ENCODE measurements at places on chromosomes 3 and 15.

DNA sequence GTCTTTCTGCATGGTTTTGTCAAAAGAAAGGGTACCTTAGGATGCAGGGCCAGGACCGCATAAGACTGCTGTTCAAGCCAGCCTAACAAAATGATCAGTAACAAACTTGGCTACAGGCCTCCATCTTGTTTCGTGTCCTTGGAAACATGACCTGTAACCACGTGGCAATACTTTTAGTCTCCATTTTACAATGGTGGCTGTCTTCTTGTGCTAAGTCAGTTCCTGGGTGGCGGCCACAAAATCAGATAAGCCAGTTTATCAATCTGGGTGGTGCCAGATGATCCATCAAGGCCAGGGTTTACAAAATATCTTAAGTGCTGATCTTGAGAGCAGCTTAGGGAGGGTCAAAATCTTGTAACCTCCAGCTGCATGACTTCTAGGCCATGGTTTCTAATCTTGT is 57.1 kb upstream of the GK5 start:
- DNase-seq: no peak

- no peak for DNase-seq
Observed at GRCh38 chr3:113575206-113575605, 42.9 kb downstream of the SIDT1 start.

GRCh38 chr3:63863150-63864007 is at the start of the genes ATXN7 and THOC7:
Gene ATXN7, plus strand, starts transcription at chr3:63863867. Its CDS starts 48,732 bp downstream, at chr3:63912599.
Gene THOC7, minus strand, starts transcription at chr3:63863805. Its CDS starts 15 bp downstream, at chr3:63863790.
- peak; percentile 51 for DNase-seq

DNA sequence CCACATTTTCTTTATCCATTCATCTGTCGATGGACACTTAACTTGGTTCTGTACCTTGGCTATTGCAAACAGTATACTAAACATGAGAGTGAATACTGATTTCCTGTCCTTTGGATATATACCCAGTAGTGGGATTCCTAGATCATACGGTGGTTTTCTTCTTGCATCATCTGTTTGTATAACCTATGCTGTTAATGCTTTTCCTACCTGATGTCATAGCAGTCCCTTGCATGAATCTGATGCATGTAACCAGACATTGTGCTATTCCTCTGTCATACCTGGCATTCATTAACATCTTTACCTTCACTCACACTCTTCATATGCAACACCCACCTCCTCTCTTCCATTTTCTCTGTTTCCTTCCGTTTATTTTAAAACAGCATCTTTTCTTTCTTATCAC is 185.2 kb downstream of the KLHL25 start:
- DNase-seq: no peak

- no peak for DNase-seq
Observed at GRCh38 chr15:39248204-39248603, 332.7 kb upstream of the THBS1 start.

DNA sequence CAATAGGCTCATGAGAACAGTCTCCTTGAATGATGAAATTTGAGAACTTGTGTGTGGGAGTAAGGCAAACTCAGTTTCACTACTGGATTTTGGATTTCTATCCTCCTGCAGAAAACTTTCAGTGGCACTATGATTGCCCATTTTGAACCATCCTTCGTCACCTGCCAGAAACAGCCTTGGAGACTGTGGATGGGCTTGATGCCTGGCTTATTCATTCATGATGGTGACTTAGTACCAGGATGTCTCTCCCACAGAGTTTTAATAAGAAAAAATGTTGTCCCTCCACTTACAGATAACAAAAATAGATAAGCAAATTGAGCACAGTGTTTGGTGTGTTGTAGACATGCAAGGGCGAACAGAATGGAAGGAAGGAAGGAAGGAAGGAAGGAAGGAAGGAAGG is 53.5 kb upstream of the CPNE4 start:
- DNase-seq: no peak

GRCh38 chr3:58629629-58630028 is 36.9 kb downstream of the FAM3D start:
- no peak for DNase-seq

- DNase-seq: no peak
Observed at GRCh38 chr3:68256635-68257223, 602.3 kb upstream of the SUCLG2 start.

- no peak for DNase-seq
Observed at GRCh38 chr3:43094381-43094780, 11.5 kb downstream of the POMGNT2 start.

DNA sequence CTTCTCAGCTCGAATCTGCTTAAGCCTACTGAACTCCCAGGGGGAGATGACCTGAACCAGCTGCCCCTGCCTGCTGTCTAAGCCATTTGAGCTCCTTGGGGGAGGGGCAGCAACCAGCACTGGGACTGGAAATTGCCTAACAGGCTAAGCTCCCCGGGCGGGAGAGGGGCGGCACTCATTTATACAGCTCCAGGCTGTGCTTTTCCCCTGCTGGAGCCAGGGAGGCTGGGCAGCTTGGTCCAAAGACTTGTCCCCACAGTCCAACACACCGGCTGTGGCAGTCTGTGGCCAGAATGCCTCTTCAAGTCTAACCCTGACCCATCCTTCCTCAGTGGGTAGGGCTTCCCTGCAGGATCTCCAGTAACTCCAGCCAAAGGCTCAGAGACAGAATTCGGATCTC is 1241.5 kb downstream of the ROBO2 start:
- DNase-seq: no peak

DNA sequence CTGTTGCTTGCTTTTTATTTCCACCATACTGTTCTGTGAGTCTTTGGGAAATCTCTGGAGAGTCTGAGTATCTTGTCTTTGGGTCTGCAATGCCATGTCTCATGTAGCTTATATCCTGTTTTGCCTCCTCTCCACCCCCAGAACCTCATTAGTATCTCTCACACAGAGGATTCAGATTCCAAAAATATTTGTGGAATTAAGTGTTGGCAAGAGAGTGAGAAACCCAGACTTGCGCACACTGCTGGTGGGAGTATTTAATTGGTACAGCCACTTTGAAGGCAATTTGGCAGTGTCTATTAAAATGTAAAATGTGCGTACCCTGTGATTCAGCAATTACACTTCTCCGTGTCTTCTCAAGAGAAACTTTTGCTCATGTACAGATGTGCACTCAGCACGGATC is 68.6 kb downstream of the ZNF621 start:
- DNase-seq: no peak

DNA sequence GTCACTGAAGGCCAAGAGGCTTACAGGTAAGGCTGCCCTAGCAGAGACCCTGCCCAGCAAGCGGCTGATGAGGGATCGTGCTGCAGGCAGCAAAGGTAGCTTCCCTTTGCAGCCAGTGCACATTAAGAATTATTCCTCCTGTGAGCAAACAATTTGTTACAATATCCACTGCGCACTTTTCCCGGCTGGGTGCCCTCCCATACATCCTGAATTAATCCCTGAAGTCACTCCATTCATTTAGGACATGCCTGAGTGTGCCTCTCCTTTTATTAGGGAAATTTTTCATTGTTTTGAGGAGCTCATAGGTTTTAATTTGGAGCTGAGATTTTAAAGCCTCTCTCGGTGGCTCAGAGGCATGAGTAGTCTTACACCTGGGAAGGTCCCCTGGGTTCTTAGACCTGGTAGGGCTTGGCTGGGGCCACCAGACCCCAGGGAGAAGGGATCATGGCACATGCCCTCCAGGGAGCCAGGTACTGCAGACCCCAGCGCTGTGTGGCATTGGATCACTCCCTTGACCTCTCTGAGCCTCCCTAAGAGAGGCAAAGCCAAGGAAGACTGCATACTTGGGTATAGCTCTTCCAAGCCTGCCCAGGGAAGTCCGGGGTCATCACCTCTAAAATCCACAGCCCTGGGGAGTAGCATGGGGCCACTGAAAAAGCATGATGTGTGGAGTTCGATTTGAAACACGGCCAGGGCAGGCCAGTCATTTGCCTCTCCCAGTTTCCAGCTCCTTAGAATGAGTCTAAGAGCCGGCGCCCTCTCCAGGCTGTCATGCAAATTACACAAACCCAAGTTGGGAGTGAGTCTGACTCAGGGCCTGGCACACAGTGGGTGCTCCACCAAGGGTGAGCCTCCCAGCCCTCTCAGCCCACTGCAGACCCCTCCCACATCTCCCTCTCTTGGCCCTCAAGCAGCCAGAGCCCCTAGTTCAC is 151.9 kb upstream of the LINGO1 start:
- no peak for DNase-seq

- DNase-seq: no peak
Observed at GRCh38 chr3:66037986-66038369, 740 bp downstream of the MAGI1 start.

DNA sequence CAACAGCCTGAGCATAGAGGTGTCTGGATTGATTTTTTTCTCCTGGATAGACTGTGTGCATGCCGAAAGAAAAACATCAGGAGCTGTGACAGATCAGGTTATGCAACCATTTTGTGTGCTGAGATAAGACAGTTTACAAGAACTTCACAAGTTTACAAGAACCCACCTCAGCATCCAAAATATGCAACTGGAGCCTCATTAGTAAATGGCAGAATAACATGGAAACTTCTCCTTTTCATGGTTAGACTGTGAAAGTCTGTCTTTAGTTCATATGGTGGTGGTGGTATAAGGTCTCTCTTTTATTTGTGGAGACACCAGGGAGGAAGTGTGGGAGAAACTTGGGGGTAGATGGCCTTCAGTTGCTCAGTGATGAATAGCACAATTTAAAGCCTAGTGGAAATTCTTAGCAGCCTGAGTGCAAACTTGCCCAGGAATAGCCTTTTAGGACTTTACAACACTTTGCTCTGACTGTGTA is 3.7 kb upstream of the ZNF609 start:
- DNase-seq: no peak

GRCh38 chr3:114308830-114309229 is 15.0 kb downstream of the TIGIT start:
- DNase-seq: peak; percentile 53

DNA sequence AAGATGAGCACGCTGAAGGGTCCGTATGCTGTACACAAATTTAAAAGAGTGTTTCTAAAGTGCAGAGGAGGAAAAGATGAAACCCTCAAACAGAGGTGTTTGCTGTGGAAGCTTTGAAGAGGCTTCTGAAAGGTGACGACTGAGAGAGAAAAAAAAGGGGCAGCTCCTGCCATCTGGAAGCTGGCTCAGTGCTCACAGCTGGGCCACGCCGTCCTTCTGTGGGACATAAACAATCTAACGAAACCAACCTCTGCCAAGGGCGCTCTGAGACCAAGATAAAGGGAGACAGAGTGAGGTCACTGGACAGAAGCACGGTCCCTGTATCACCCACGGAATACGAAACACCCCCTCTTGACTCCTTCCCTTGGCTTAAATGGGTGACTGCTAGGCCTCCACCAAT is 96.3 kb upstream of the SLC6A6 start:
- DNase-seq: no peak

DNA sequence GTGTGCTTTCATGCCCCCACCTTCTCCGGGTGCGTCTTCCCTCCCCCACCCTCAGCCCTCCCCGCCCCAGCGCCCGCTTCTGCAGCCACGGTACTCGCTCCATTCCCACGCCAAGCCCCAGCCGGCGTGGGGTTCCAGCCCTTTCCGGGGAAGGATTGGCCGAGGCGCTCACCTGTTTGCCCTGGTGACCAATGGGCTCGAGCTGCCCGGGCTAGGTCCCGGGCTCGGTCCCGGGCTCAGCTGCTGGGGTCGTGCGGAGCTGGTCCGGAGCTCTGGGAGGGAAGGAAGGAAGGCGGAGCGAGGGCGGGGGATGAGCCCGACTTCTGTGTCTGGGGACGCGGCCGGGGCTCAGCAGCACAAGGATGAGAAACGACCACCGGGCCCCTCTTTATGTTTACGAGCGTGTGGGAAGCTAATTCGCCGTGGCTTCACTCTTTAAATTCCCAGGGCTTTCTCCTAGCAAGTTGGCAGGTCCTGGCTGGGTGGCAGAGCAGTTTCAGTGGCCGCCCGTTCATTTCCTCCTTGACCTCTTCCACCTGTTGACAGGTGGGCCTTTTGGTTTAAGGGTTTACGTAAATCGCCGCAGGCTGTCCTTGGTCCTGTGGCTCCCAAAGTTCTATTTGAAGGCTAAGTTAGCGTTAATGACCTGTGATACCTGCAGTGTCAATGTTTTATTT is at the start of gene IGSF10:
Gene IGSF10, minus strand, starts transcription at position 288 of the 677 bp plus-strand sequence. CDS start 2,352 bp downstream, outside the sequence.
- no peak for DNase-seq

GRCh38 chr15:65400760-65401610 is 21.8 kb downstream of the IGDCC4 start:
- no peak for DNase-seq

- no peak for DNase-seq
Observed at GRCh38 chr3:130857336-130858026, 36.4 kb upstream of the ATP2C1 start.

DNA sequence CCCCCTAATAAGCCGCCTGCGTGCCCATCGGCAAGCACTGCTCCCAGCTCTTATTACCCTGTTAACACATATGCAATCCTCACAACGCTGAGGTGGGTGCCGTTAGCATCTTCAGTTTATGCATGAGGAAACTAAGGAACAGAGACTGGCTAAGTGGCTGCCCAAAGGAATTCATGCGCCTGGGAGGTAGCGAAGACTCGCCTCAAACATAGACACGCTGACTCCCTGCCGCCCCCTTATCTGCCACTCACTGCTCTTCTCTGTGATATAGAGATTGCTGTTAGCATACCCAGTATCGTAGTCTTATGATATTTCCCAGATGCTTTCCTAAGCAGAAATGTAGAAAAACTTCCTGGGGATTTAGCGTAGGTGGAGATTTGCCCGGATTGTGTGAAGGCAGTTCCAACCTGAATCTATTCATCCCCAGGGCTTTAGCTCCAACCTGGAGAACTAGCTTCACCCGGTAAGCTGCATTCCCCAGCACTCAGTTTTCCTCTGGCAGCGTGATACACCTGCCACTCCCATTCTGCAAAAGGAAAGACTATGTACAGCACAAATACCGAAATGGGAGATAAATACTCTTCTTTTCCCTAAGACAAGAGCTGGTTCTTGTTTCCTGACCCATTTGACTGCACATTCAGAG is 23.7 kb upstream of the CD47 start:
- DNase-seq: no peak

DNA sequence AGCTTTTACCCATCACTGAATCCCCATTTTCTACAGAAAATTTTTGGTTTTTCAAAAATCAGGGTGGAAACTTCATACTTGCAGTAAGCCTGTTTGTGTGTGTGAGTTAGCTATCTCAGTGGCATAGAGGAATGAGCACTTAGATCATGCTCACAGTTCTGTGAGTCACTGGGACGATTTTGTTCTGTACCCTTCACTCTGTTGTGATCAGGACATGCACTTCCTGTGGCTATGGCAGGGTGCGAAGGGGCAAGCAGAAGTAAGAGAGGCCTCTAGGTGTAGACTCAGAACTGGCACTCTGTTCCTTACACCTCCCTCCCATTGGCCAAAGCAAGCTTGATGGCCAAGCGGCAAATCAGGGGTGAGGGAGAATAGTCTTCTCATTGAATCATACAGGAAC is 11.6 kb downstream of the NIPA2 start:
- DNase-seq: no peak
